ENCODE measurements at places on chromosomes 5 and 9. TPM values are rescaled to one million over a fixed set of nuclear protein-coding genes. Genes with fewer than 3 reads are reported as not detected.
A peak's percentile ranks its signal among the peaks of the same experiment; 100 is the strongest.

DNA sequence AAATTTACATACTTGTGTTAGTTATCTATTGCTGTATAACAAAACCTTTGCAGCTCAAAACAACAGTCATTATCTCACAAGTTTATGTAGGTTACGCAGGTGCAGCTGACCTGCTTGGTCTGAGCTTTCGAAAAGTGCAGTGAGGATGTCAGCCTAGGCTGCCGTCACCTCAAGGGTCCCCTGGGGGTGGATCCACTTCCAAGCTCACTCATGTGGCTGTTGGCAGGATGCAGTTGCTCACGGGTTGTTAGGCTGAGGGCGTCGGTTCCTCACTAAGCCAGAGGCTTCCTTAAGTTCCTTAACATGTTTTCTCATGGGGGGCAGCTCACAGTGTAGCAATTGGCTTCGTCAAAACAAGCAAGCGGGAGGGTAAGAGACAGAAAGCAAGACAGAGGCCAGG is 139.8 kb downstream of the DOCK8 start:
- DNase-seq: no peak

GRCh38 chr9:113511047-113511521 is 47.6 kb downstream of the RGS3 start:
- no peak for DNase-seq

DNA sequence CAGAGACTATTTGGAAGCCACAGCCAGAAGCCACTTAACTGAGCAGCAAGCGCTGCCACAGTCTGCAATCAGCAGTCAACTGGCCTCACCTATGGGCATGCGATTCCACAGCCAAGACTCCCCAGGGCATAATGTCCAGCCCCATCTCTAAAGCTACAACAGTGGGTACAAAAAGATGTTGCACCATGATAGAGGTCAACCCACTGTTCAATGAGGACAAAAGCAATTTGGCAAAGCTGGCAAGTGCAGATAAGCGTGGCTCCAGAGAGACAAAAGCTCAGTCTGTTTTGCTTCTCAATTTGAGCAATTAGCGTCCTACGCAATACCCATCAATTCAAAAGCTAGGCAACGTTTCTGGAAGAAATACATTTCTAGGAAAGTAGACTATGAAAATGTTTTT is 3.2 kb downstream of the TAS2R1 start:
- DNase-seq: no peak

GRCh38 chr5:99379187-99379586 is 450.4 kb upstream of the CHD1 start:
- DNase-seq: no peak

DNA sequence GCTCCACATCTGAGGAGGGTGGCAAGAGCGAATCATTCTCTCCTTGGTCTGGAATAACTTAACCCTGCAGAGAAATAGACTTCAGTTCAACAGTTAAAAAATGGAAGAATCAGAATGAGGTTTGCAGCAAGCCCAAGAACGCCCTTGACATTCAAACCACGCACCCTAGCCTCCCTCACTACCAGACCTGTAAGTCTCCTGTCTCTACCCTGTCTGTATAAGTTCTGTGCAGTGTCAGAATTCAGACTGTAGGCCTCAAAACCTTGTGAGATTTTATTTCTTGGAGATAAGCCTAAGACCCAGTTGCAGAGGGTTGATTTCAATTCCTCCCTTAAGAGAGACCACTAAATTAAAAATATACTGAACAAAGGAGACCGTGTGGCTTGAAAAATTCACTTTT is 35.8 kb upstream of the PLPP1 start:
- no peak for DNase-seq

DNA sequence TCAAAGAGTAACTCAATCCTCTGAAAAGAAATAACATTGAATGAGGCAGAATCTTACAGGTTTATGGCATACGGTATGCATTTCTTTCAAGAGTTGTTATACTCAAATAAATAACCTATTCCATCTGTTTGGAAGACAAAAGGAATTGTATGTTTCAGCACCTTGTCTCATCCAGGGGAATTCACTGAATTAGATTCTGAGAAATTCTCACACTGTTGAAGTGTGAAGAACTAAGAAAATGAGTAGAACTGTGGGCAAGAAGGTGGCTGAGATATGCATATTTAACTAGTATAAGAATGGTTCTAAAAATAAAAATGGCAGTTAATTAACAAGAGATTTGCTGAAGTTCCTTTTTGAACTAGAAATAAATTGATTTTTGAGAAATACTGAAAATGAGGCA is 279.3 kb upstream of the DAP start:
- no peak for DNase-seq

DNA sequence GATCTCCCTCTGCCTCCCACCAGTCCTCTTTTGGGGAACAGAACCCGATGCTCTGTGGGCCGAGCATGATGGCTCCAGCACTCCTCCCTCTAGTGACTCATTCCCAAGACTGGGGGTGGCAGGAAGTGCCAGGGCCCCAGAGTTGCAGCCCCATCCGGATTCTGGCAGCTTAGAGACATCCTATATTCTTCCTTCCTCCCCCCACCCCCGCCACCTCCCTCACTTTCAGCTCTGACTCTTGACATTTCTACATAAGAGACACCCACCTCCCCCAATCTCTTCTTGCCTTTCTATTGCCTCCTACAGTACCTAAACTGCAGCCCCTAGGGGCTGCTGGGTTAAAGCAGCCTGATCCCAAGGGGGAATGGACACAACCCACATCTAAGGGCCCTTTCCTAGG is 47.1 kb upstream of the MATR3 start:
- no peak for DNase-seq

DNA sequence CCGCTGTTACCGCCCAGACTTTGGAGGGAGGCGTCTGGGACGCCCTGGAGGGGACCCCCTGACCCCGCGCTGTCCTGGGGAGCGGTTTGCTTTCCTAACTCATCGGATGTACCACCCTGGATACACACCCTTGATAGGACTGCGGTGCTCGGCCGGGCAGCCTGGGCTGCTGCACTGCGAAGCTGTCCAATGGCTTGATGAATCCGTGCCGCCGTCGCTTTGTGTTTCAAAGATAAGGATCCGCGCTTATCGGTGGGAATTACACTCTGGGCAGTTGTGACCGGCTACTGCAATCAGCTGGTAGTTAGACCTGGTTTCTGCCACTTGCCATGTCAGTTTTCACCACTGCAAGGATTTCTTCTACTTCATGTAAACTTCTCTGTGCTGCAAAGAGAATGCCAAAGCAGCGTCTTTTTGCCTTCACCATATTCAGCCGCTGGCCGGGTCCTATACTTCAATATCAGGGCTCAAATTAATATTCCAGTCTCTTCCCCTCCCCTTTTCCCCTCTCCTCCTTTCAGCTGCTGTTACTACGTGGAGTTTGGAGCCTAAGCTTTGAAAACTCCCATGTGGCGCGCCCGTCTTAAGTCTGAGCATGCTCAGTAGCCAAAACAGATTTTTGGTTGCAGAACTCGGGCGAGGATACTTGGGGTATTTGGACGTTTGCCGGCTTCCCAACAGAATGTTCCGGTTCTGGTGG is 727 bp downstream of the SMAD5 start:
- peak; percentile 70 for DNase-seq

- no peak for DNase-seq
Observed at GRCh38 chr9:98047002-98047401, 9.5 kb upstream of the NANS start.

DNA sequence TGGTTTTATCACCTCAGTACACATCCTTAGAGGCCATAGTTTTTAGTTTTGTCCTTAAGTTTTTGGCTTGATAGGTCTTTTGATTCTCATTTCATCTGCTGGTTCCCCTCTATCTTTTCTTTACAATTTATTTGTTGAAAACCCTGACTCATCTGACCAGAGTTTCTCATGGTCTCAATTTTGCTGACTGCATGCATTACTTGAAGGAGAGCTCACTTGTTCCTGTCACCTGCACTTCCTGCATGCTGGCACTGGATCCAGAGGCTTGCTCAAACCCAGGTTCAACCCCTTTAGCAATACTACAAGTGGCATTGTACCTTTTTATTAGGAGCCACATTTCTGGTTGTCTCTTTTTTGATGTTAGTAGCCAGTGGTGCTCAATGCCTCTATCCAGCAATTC is 26.7 kb downstream of the FBXO10 start:
- no peak for DNase-seq

DNA sequence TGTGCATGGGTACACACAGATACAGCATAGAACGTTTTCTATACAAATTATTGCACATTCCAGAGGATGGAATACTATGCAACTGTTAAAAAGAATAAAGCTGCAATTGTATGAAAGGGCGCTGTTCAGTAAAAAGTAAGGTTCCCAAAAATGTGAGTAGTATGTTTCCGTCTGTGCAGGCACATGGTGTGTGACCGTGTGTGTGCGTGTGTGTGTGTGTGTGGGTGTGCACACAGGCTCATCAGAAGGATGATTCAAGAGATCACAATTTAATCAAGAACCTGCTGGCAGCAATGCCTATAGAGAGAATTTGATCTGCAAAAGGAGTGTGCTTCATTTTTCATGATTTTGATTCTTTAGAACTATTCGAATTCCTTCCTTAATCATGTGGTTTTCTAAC is 76.3 kb downstream of the SEMA4D start:
- no peak for DNase-seq

GRCh38 chr5:72552041-72552557 is 44.9 kb upstream of the ZNF366 start:
- DNase-seq: no peak

DNA sequence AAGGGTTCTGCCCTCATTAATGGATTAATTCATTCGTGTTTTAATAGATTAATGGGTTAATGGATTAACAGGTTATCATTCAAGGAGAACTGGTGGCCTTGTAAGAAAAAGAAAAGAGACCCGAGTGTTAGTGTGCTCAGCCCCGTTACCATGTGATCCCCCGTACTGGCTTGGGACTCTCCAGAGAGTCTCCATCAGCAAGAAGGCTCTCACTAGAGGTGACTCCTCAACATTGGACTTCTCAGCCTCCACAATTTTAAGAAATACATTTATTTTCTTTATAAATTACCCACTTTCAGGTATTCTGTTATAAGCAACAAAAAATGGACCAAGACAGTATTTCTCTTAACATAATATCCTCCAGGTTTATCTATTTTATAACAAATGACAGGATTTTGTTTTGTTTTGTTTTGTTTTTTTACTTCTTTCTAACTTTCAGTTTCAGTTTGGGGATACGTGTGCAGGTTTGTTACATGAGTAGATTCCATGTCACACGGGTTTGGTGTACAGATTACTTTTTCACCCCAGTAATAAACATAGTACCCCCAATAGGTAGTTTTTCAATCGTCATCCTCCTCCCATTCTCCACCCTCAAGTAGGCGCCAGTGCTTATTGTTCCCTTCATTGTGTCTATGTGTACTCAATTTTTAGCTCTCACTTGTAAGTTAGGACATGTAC is 456.1 kb downstream of the DNAH5 start:
- DNase-seq: no peak

- no peak for DNase-seq
Observed at GRCh38 chr9:135090547-135090946, 3.1 kb downstream of the OLFM1 start.

- DNase-seq: no peak
Observed at GRCh38 chr5:53970475-53970874, 339.9 kb downstream of the ARL15 start.

DNA sequence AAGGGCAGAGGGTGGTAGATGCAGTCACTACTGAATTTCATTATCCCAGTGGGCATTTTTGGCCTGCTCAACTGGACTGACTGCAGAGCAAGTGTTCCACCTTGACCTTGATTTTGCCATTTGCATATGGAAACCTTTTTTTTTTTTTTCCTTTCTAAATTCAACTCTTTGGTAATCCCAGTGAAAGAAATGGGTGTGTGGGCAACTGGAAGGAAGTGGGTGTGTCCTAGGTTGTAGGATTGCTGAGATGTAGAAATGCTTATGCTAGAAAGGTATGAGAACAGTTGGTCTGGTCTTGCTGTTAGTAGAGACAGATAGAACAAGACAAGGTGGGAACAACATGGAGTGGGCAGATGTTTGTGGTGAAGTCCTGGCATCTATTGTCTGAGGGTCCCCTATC is 7.8 kb upstream of the IL12B start:
- DNase-seq: no peak

DNA sequence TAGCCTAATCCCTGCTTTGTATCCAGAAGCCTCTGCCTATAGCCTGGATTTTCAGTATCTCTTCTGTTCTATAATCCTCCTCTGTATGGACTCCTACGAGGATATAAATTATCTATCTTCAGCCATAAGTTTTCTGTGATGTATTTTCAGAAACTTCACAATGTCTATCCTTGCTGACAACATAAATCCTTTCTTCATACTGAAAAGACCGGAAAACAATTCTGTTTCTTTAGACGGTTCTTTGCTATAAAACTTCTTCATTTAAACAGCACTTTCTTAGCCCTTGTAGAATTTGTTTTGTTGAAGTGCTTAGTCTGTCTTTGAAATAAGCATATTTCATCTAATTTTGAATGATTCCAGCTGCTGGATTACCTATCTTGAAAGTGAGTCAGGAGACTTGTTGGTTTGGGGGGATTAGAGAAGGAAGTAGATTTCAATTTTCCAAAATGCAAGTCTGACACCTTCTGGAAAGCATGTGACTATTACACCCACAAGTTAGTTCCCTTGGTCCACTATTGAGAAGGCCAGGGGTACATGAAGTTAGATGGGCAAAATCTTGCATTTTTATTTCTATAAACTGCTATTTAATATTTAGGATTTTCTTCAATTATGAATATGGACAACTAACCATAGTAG is 96.3 kb upstream of the RANBP3L start:
- DNase-seq: peak; percentile 7

DNA sequence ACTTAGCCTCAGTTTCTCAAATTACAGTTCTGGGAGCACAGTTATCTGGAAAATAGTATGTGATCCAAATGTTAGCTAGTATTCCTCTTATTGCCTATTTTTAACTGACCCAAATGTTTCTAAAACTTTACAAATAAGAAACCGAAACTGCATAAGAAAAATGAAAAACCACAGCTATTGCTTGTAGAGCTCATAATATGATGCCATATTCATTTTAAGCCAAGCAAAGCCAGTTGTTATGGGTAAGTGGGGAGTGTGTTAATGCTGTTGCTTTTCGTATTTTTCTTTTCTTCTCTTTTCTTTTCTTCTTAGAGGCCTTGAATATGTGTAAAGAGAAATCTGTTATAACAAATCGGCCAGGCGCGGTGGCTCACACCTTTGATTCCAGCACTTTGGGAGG is 447.4 kb upstream of the TUSC1 start:
- no peak for DNase-seq

DNA sequence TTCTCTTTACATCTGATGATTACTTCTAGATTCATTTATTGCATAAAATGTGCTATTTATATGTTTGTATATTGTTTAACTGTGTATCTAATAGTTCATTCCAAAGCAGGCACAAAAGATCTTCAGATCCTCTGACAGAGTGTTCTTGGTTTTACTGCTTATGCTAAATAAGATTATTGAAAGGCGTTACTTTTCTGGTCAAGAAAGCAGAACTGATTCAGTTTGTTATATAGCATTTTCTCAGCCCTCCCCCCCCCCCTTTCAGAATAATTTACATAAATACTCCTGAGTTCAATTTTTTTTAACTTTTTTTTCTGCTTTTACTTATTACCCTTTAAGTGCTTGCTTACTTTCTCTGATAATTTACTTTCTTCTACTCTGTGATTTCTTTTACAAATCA is 15.4 kb downstream of the CDC42SE2 start:
- DNase-seq: no peak

Gene FAM169A
- 4.6 TPM for total RNA-seq

Gene PRDM9
- not detected for total RNA-seq

Gene LCP2
- total RNA-seq: 10.2 TPM

Gene CTXN3
- total RNA-seq: not detected

Gene CAMK4
- total RNA-seq: 6.0 TPM

Gene RGP1
- total RNA-seq: 8.8 TPM

Gene SLC4A9
- not detected for total RNA-seq

Gene TMEM232
- total RNA-seq: 3.7 TPM

Gene ZFAND5
- total RNA-seq: 179 TPM

Gene SH3GL2
- 0.20 TPM for total RNA-seq

Gene EDIL3
- 19.3 TPM for total RNA-seq

Gene INSYN2B
- total RNA-seq: 0.10 TPM

Gene TTC16
- not detected for total RNA-seq

Gene ZFP37
- 5.5 TPM for total RNA-seq
